ENCODE measurements at places on chromosomes 12 and 14.

GRCh38 chr12:66647034-66647691 lies 31.7 kb downstream of the GRIP1 start:
- DNase-seq = no peak

- no peak for DNase-seq
Observed at GRCh38 chr14:50667684-50667995, 466 bp downstream of the SAV1 start.

GRCh38 chr14:56874375-56874774 lies 64.1 kb upstream of the OTX2 start:
- peak; percentile 23 for DNase-seq

- no peak for DNase-seq
Observed at GRCh38 chr12:32502693-32503502, 103.5 kb downstream of the FGD4 start.

GRCh38 chr12:14257734-14258574 lies 107.5 kb upstream of the ATF7IP start:
- DNase-seq = peak; percentile 98

- no peak for DNase-seq
Observed at GRCh38 chr14:83988275-83988674, 1541.7 kb upstream of the FLRT2 start.

- no peak for DNase-seq
Observed at GRCh38 chr12:102067574-102068258, 5.9 kb upstream of the WASHC3 start.

DNA sequence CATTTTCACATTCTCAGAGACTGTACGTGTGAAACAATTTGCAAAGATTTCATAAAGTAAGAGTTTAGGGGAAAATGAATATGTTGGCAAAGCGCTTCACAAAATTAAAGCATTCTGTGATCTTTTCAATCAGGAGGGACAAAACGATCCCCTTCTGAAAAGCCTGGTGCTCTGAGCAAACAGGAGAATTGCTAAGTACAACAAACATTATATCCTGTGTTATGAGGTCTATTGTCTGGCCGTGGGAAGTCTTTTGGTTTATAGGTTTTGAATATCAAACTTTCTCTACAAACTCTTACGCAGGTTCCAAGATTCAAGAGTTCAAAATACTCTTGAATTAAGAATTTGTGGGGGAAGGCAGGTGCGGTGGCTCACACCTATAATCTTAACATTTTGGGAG lies 7.2 kb upstream of the FOXN3 start:
- DNase-seq = peak; percentile 26

GRCh38 chr14:105424861-105425260 lies 5.2 kb downstream of the MTA1 start:
- no peak for DNase-seq

GRCh38 chr14:29528889-29529288 lies 398.8 kb downstream of the PRKD1 start:
- no peak for DNase-seq

DNA sequence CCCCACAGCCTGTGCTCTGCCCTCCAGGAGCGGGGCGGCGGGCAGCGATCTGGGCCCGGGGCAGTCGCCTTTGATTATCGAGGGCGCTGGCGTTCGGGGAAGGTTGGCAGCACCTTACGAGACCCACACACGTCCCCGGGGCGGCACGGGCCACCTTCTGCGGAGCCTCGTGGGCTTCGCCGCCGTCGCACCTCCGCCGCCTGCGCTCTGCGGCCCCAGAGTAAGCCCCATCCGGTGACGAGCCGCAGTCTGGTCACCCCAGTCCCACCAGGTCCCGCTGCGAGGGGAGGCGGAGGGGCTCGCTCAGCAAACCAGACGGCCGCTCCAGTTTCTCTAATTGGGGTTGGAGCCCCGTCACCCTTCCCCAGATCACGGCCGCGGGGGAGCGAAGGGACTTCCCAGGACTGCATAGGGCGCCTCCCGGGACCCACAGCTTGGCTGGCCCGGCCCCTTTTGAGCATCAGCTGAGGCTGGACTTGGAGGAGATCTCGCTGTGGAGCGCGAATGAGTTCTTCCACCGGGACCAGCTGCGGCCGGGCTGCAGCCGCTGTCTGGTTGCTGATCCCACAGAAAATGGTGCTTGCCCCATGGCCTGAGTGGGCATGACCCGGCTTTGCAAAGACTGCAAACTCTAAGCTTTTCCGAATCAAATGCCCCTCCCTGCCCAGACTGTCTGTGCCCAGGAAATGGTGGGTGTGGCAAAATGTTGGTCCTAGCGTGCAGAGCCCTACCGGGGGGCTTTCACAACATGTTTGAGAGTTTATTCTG lies 560 bp downstream of the LGALS3 start:
- peak; percentile 28 for DNase-seq

DNA sequence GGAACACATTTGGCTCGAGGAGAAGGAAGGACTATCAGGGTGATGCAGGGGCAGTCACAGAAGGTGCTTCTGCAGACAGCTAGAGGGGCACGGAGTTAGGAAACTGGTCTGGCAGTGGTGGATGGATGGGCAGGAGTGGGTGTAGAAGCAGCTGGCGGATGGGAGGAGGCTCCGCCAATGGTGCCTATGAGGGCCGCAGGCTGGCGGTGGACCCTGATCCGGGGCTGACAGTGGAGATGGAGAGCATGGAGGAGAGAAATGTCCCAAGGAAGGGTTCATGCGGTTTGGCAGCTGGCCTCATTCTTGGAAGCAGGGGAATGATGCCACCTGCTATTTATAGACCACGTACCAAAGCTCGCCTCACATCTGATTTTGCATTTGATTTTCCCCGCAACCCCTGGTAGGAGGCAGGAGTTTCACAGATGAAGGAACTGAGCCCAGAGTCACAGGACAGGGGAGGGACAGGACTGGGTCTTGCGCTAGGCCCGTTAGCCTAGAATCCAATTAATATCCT lies 237.1 kb downstream of the FOXN3 start:
- no peak for DNase-seq

DNA sequence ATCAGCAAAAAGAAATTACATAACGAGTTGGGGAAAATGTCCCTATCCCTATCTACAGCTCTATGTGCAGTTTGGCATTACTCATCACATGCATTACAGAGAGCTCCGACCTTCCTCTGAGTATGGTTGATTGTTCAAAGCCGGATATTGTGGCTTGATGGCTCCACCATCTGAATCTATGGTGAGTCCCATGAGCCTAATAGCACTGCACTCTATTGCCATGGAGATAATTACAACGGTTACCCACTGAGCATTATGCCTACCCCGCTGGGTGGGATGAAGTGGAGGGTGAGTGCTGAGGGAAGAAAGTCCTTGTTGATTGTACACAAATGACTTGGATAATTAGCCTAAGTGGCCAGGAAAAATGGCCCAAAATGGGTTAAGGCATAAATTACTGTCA lies 800.5 kb downstream of the NRXN3 start:
- no peak for DNase-seq

GRCh38 chr12:63998584-63998983 lies 154.1 kb downstream of the SRGAP1 start:
- DNase-seq = no peak

DNA sequence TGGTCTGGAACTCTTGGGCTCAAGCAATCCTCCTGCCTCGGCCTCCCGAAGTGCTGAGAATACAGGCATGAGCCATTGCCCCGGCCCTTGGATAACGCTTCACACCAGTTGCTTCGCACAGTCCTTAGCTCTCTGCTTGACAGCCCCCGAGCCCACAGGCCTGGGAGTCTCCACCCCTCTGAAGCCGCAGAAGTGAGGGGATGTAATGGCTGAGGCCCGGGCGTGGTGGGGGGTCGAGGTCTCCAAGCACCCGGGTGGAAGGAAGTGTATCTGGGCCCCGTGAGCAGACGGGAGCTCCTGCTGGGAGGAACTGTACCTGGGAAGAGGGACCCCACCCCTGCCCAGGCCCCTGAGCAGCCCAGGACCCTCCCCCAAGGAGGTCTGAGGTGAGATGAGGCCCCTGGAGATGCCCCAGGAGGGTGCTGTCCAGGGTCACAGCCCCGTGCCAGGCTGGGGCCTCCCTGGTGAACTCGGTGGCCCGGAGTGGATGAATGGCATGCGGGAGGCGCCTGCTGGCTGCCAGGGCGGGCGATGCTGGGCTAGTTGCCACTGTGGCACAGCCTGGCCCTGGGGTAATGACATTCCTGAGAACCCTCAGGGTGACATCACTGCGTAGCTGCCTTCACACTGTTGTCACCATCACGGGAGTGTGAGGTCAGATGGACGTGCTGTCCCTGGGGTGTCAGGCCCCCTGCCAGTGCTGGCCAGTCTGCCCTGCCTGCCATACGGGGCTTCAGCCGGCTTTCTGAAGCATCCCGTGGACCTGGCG lies 48.9 kb downstream of the KIF26A start:
- DNase-seq = no peak

DNA sequence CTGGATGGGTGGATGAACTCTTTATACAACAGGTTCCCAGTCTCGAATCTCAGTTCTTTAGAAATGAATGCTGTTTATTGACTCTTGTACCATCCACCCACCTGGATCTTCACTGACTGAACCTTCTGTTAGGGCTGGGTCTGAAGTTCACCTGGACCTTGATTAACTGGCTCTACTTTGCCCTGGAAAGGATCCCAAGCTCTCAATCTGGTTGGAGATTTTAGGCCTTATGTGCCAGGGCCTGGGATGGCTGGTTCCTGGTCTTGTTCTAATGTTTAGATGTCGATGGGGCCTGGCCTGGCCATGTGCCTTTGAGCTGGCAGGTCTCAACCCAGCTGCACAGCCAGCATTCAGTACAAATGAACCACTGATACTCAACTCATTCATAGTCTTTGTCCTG lies 76.5 kb upstream of the MED13L start:
- no peak for DNase-seq

DNA sequence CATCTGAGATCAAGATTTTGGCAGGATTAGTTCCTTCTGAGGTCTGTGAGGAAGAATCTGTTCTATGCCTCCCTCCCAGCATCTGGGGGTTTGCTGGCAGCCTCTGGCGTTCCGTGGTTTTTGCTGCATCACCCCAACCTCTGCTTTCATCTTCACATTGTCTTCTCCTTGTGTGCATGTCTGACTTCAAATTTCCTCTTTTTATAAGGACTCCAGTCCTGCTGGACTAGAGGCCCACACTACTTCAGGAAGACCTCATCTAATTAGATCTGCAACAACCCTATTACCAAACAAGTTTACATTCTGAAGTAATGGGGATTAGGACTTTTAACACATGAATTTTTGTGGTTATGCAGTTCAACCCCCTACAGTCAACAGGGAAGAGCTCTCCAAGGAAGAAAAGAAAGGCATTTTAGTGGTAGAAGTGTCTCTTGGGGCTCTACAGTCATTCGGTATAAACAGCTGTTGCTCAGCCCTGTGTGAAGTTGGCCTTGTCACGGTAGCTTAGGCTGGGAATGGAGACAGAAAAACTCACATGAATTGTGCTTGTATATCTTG lies 89.7 kb downstream of the CAND1 start:
- DNase-seq = no peak

GRCh38 chr12:132329720-132330548 lies 545 bp upstream of the GALNT9 start:
- DNase-seq = no peak

DNA sequence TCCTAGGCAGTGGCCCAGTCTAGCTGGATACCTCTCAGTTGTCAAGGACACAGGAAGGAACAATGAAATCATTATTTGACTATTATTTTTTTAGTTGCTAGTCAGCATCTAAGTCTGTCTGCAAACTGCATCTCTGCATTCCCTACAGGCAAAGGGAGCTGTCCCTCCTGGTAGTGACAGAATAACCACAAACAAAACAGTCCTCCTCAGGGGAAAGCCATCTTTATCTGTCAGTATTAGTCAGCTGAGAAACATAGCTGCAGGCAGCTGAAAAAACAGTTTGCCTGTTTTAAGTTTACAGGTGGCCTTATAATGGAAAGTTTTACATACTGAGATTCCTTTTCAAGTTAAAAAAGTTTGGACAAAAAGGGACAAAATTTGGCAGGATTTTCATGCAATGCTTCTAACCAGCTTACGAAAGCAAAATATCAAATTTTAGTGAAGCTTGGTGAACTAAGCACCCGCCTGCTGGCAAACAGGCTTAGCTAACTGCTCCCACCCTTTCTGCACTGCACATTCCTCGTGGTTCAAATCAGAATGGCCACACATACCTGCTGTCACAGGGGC lies 29.5 kb downstream of the SLC25A21 start:
- no peak for DNase-seq

DNA sequence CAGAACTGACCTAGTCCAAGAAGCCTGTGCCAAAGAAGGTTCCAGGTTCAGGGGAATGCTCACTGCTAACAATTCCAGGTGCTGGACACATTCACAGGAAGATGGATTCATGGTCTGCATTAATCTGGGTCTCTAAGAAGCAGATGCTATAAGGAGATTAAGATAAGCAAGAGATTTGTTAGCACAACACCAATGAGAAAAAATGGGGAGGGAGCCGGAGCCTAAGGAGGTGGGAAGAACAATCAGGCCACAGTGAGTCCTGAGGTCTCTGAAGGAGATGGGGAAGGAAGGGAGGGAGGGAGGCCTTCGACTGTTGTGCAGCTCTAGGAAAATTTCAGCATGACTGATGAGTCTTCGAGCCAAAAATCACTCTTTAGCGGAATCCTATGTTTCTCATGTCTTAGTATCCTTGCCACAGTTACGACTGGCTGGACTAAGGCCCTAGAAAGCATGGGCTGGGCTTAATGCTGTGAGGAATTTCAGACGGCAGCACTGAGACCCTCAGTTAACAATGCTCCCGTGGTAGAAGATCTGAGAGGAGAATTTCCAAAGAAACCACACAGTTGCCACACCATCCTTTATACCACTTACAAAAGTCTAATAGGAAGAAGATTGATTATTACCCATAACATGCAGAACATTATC lies 31.5 kb upstream of the PTGDR start:
- no peak for DNase-seq

- no peak for DNase-seq
Observed at GRCh38 chr12:65488197-65488596, 209.7 kb downstream of the MSRB3 start.

DNA sequence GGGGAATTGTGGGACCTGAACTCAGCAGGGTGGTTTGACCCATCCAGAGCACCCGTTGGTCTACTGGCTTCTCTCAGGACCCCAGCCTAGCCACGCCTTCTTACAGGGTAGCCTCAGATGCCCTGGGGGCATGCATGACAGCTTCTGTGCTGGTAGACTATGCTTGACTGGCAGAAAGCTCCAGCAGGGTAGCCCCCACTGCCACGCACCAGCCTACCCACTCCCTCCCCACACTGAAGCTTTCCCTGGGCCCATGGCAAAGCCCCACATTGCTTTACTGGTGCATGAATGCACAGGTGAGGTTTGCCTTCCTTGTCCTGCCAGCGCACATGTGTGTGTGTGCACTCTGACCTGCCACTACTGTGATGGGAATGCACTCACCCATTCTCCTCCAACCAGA lies 772.2 kb downstream of the LRFN5 start:
- DNase-seq = no peak

Measured in NCI-H510A treated with DMSO at 0.1 percent for 48 hours (cell line).